ENCODE measurements at places on chromosomes 11 and 22. TPM values are rescaled to one million over a fixed set of nuclear protein-coding genes. Genes with fewer than 3 reads are reported as not detected.
A peak's percentile ranks its signal among the peaks of the same experiment; 100 is the strongest.

DNA sequence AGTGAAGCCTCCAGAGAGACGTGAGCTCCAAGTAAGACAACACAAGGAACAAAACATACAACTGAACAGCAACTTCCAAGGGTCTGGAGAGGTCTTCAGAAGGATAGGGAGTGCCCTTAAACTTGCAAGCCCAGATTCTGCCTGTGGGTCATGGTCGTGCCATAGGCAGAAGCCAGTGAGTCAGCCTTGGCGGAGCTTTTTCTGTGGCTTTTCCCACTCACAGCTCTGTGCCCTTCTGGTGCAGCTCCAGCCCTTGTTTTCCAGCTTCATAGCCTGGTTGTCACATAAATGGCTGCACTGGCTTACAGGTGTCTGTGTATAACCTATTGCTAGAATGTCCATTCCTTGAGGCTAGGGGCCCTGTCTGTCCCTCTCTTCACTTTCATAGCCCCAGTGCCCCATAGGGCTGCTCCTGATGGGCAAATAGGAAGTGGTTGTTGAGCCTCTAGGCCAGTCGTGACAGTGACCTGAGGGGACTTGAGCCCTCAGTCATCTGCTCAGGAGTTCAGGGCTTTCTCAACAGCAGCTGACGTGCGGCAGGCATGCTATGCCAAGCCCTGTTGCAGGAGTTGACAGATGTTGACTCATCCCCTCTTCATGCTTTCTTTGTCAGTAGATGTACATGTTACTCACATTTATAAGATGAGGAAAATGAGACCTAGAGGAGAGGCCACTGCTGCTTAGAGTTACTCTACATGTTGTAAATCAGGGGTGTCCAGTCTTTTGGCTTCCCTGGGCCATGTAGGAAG, 7.4 kb downstream of the MED15 start:
- peak; percentile 74 for DNase-seq

- no peak for DNase-seq
Observed at GRCh38 chr22:50032941-50033601, 20.5 kb upstream of the IL17REL start.

DNA sequence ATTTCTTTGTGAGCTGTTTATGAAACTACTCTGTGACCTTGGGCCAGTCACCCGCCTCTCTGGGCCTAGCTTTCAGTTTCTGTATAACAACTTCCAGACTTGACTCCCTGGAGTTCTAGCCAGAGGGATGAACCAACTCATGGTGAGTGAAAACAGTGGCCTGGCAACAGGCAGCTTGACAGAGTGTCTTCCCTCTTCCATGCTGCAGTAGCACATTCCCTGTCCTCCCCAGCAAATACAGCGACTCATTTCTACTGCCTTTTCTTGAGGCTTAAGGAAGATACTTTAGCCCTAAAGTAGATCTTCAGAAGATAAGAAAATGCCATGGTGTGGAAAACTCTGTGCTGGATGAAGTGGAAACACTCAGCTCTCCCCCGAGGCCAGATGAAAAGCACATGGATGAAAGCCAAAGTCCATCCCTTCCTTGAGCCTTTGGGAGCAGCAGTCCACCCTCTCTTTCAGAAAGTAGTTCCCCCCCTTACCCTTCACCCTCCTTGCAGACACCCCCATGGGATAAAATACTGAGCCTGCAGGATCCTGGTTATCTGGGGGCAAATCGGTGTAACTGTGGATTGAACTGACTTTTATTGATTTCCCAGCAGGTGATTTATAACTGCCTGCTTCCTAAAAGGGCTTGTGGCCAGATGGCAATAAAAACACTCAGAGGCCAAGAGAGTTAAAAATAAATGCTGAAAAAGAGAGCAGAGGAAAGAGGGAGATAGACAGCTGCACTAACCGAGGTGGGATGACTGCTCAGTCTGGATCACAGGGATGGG, 24.1 kb downstream of the IRAG1 start:
- DNase-seq: peak; percentile 16

- DNase-seq: no peak
Observed at GRCh38 chr11:35433588-35433987, 14.2 kb upstream of the SLC1A2 start.

GRCh38 chr11:24653901-24654300, 157.0 kb downstream of the LUZP2 start:
- DNase-seq: no peak

DNA sequence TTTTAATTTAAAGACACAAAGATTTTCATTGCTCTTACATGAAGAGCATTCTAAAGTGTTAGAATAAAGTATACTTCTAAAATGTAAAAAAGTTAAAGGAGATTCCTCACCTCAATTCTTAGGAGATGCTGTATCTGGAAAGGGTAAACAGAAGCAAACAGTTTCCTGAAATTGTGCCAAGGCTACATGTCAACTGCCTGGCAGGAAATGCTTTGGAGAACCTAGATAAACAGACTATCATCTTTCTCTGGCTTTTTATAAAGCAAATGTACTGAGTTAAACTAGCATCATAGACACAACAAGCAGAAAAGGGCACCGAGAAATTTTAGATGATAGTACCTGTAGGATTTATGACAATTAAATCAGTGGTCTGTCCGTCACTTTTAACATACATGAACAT, 24.7 kb upstream of the AKIP1 start:
- DNase-seq: no peak

GRCh38 chr11:122910775-122911174, 28.2 kb downstream of the JHY start:
- DNase-seq: peak; percentile 12

DNA sequence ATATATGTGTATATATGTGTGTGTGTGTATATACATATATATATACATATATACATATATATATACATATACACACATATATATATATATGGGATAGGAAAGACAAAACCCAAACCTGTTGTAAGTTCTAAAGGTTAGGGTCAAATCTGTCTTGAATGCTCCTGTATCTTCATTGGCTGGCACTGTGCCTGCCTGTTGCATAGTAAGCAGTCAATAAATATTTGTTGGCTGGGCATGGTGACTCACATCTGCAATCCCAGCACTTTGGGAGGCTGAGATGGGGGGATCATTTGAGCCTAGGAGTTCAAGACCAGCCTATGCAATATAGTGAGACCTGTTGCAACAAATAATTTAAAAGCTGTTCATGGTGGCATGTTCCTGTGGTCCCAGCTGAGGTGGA, 205.4 kb downstream of the DBX1 start:
- DNase-seq: no peak

GRCh38 chr11:76102802-76103201, 103.5 kb downstream of the WNT11 start:
- DNase-seq: no peak

DNA sequence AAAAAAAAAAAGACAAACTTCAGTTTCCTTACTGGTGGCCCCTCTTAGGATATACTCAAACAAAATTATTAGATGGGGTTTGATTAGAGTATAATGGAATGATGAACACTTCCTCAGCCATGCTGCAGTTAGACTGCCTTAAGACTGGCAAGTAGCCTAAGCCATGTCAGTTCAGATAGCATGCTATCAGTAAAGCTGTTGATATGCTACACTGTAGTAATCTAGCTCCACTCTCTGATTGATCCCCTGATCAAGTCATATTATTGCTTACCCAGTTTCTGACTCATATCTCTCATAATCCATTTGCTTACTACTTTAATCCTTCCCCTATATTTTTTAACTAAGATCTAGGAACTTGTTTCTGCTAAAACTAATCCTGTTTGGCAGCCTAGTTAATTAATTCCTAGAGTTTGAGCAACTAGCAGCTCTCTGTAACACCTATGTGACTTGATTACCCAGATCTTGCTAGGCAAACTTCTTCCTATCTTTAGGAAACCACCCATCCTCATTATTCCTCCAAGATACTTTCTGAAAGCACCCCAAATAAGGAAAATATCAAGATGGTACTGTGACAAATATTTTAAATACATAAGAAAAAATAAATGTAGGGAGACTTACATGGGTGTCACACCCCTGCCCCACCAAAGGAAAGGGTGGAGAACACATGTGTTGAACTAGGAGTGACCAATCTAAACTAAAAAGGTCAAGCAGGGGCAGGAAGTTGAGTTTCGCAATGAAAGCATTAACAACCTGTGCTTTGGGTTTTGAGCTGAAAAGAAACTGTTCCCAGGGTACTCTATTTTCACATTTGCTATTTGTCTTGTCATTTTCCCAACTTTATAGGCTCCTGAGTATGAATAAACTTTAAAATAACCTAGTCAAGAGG, 43.2 kb downstream of the PIK3C2A start:
- no peak for DNase-seq

TRIM49D2 gene
- total RNA-seq: not detected

EIF4ENIF1 gene
- total RNA-seq: 6.8 TPM

NXPE2 gene
- total RNA-seq: not detected

BIK gene
- total RNA-seq: 14.4 TPM

MUC6 gene
- total RNA-seq: not detected

FGF3 gene
- not detected for total RNA-seq

PTGDR2 gene
- total RNA-seq: 0.06 TPM

All from Daoy (cell line).